Osteoblast (primary cell): ENCODE measurements at places on chromosomes 2 and 18. TPM values are rescaled to one million over a fixed set of nuclear protein-coding genes. Genes with fewer than 3 reads are reported as not detected.

Gene IL18RAP
- total RNA-seq, result not detected in 2 replicates

Gene DSC3
- total RNA-seq, result under 0.01 TPM in 2 replicates

DNA sequence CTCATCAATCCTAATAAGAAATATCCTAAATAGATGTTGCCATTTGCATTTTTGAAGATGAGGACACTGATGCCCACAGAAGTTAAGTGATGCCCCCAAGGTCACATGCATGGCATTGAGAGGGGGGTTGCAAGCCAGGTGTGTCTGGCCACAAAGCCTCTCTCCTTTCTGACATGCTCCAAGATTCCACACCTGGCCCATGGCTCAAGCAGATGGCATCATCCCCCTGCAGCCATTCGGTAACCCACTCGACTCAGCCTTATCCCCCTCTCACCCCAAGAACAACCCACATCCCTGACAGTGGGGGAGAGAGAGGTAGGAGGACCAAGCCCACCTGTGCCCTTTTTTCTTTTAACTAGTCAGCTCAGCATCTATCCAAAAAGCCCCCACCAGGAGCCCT lies 16.5 kb upstream of the TEX51 start:
- DNase-seq, result no peak

DNA sequence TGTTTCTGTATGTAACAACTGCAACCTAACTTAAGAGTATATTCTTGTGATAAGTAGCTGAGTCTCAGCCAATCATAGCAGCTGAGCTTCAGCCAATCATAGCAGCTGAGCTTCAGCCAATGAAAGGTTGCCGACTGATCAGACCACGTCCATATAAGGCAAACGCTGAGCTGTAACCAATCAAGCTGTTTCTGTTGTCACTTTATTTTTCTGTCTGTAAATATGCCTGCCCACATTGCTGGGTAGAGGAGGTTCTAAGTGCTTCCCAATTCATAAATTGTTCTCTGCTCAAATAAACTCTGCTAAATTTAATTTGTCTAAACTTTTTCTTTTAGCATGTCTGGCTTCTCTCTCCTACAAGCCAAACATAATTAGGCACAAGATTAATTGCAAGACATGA lies 231.5 kb upstream of the TCF4 start:
- DNase-seq, result no peak

DNA sequence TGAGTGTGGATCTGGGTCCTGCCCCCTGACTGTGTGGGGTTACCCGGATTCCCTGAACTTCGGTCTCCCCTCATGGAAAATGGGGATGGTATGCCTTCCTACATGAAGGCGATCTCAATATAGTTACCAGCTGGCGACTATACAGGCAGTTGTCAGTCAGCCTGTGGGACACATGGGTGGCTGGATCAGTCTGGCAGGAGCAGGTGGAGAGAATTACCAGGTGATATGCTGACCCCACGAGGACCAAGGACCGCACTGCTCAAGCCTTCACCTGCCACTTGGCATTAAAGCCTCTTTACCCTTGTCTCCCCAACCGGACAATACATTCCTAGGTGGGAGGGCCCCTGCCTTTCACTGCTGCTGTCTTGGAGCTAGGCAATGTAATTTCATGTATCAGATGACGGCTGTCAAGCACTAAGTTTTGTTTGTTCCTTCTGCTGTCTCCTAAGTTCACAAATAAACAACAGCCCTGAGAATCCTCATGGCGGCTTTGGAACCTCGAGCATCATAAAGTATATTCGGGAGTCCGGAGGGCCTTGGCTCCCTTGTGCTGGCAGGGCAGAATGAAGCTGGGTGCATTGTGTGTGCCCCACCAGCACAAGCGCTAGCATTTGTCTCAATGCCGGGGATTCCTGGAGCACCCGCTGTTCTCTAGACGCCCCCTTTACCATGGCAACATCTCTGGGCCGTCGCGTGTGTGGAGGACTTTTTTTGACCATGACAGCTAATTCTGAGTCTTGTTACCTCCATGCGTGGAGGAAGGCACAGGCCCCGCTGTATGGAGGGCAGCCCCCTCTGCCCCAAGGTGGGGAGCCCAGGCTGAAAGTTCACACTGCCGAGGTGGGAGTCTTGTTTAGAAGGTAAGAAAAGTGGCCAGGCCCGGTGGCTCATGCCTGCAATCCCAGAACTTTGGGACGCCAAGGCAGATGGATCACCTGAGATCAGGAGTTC lies 48.6 kb downstream of the PDCL3 start:
- DNase-seq, result peak; percentile 26

DNA sequence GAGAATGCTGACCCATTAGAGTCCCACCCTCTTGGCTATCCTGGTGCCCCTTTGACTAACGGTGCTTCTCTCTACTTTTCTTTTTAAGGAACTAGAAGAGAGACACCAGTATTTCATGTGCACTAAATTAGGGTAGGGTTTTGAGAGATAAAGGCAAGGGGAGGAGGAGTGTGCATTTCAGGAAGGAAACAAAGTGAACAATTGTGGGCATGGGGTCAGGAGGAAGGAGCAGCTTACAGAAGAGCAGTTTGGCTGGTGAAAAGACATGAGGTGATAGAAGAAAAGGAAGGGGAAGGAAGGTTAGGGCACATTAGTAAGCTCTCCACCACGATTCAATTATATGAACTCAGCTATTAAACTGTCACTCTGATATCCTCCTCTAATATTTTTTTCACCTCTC lies 105.8 kb upstream of the CTAGE1 start:
- no peak for DNase-seq

- DNase-seq, result no peak
Measured at GRCh38 chr18:58194028-58194427, 150.0 kb downstream of the NEDD4L start.

DNA sequence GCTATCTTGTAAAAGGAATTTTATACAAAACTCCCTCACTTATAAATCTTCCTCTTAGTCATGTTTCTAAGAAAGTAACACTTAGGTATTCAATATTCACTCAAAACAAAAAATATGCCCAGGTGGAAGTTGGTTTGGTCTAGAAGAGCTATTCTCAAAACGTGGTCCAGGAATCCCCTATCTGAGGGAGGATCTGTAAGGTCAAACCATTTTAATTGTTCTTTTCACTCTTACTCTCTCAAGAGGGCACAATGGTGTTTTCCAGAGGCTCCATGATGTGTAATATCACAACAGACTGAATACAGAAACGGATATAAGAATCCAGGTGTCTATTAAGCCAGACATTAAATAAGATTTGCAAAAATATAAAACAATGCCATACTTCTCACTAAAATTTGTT lies 9.9 kb downstream of the MOB1A start:
- DNase-seq, result no peak
